Stimulated activated CD4-positive, alpha-beta T cell treated with anti-CD3 and anti-CD28 coated beads, Interleukin-4, amount 100 ng/mL, for 48 hours (primary cell): ENCODE measurements at places on chromosomes 5 and 9.

GRCh38 chr5:133698646-133699526 lies 86.5 kb upstream of the FSTL4 start:
- no peak for DNase-seq

- no peak for DNase-seq
Observed at GRCh38 chr5:14977058-14977685, 105.6 kb upstream of the ANKH start.

- no peak for DNase-seq
Observed at GRCh38 chr5:180974612-180975315, 13.9 kb upstream of the BTNL3 start.

DNA sequence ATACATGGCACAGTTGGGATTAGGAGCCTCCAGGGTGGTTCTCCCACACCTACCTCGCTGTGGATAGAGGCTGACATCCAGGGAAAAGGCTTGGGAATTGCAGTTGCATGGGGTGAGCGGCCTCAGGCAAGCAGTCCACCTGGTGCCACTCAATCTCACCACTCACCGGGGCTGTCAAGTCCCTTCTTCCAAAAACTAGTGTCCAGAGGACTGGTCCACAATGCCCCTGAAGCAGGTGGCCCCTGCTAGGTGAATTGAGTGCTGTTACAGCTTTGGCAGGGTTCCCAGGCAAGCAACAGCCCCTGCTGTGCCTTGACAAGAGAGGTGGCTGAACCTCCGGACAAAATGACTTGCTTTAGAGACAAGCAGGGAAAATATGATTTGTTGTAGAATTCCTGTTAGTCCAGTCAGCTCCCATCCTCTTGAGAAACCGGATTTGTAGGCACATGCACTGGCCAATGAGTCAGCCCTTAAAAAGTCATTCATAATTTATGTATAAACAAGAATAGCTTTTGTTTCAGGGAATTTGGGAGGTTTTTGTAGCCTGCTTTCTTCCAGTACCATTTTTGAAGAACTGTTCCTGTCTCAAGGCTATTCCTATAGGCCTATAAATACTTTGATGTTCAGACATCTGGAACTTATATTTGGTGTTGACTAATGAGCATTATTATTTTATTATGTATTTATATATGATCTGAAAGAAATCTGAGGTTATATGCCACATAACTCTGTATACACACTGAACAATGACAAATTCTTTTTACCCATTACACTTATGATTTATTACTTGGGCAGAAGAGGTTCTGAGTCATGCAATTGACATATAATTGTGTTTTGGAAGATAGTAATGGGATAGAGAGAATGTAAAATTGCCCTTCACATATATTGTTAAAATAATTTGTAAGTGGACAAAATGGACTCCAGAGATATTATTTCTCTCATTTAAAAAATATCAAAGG lies 411.1 kb downstream of the ACTL7B start:
- DNase-seq = no peak

DNA sequence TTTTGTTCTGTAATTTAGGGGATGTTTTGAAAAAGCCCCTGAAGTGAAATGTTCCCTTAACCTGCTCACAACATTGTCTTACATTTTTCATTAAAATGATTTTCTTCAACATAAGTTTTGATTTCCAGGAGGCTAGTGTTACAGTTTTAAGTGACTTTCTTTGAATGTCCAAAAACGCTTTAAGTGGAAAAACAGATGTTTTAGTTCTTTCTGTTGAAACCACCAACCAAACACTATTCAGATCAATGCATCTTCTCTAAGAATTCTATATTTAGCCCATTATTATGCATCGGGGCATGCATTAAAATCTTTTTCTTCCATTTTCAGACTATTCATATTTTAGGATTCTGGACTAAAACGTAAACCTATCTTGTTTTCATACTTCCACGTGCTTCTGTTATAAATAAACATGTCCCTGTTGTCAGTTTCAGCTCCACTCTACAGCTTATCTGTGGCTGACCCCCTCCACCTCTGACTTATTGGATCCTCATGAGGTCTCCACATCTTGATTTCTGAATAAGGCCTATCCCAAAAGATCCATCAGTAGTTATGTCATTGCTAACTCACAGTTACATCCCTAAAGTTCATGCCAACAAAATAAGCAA lies 882.3 kb upstream of the SEMA6A start:
- DNase-seq = no peak

DNA sequence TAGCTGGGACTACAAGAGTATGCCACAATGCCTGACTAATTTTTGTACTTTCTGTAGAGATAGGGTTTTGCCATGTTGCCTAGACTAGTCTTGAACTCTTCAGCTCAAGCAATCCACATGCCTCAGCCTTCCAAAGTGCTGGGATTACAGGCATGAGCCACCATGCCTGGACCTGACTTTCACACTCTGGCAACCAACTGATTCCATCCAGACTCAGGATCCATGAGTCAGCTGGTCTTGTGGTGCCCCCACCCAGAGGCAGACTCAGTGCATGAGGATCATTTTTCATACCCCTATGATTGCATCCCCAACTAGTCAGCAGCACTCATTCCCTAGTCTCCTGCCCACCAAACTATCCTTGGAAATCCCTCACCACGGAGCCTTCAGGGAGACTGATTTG lies 375.9 kb downstream of the ANXA1 start:
- DNase-seq = no peak

- no peak for DNase-seq
Observed at GRCh38 chr9:127293328-127293727, 28.8 kb downstream of the GARNL3 start.

DNA sequence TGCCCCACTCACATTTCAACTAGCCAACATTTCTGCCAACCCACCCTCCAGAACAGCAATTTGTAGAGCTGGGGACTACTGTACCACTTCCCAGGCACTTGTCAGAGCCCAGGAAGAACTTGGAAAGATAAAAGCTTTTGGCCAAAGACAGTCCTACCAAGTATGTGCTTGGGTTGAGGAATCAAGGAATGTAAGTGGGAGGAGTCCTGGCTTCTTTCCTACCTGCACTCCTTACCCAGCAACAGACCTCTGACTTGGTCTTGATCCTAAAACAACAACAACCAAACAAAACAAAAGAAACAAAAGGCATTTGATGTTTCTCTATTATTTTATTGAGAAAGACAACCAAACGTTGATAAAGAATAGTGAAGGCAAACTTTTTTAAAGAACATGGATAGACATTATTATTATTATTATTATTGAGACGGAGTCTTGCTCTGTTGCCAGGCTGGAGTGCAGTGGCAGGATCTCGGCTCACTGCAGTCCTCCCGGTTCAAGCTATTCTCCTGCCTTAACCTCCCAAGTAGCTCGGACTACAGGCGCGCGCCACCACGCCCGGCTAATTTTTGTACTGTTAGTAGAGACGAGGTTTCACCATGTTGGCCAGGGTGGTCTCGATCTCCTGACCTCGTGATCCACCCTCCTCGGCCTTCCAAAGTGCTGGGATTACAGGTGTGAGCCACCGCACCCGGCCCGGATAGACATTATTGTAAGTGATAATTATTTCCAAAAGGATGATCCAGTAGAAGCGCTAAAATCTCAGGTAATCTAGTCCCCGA lies 33.5 kb downstream of the ANXA2R start:
- no peak for DNase-seq

- DNase-seq = no peak
Observed at GRCh38 chr5:80094236-80094738, 59.1 kb downstream of the THBS4 start.

GRCh38 chr5:119743927-119744326 lies 114.6 kb downstream of the FAM170A start:
- DNase-seq = no peak

GRCh38 chr5:150862070-150862469 lies 15.7 kb downstream of the IRGM start:
- DNase-seq = no peak

- no peak for DNase-seq
Observed at GRCh38 chr5:110255194-110255593, 471.3 kb downstream of the TMEM232 start.

GRCh38 chr5:80069918-80070318 lies 34.8 kb downstream of the THBS4 start:
- DNase-seq = no peak

- no peak for DNase-seq
Observed at GRCh38 chr5:6832994-6833393, 119.8 kb downstream of the TENT4A start.

GRCh38 chr9:70829591-70830265 lies 291.7 kb downstream of the TRPM3 start:
- no peak for DNase-seq

DNA sequence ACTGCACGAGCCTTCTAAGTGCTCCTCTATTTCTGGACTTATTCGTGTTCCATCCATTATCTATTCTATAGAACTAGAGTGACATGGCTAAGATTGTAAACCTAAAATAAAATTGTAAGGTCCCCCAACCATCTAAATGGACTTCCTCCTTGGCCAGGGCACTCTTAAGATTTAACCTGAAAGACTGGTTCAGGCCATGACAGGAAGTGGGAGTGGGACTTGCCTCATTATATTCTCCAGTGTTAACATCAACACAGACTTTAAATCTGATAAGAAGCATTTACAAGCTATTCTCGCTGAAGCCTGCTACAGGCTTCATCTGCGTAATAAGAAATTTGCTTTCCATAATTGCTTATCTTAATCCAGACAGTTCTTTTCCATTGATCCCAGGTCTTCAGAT lies 117.0 kb downstream of the SSBP2 start:
- DNase-seq = no peak

DNA sequence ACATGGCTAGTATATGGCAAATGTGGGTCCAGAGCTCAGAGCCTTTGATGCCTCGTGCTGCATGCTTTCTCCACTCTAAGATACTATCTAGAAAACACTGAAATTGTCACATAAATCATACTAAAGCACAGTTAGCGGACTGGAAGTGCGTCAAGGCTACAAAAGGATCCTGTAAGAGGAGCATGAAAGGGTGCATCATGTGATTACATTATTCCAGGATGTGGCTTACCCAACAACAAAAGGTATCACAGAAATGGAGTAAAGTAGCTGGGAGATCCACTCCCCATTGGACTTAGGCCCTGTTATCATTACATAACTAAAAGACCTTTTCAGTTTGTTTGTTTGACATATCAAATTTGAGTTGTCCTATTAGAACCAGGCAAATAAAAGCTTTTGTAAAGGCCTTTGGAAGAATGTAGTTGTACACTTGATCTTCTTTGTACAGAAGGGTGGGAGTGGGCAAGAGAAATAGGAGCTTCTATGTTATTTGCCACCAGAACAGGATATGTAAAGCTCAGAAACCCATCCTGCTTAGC lies 6.9 kb downstream of the SLC31A1 start:
- no peak for DNase-seq

DNA sequence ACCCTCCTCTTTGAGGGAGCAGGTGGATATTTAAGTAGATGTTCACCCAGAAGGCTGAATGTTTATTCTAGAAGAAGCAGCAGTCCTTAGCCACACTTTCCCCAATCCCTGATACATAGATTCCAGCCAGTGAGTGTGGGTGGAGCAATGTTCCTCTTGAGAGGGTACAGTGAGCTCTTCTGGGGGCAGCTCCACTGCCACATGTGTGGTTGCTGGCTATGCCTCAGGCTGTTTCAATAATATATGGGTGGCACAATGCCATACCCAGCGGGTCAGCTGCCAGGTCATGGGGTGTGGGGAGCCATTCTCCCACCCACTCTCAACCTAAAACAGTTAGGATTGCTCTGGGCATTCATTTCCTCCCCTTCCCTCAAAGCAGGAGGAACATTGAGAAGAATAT lies 61.6 kb upstream of the DAB2 start:
- DNase-seq = no peak

DNA sequence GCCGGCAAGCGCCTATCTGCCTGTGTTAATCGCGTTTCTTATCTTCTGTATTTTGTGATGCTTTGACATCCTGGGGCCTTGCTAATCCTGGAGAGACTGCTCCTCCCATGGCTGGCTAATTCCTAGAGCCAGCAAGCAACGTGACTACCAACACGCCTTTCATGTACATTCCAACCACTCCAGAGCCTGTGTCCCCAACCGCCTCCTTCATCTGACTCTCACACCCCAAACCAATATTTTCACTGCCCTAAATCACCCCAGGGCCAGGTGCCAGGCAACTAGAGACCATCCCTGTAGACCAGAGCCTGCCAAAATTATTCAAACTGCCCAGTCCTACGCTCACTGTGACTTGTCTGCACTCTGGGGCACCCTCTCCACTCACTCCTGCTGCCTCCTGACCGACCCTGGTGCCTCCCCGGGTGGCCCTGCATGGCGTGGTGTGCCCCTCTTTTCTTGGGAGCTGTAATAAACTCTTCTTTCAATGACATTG lies 50.5 kb upstream of the COL5A1 start:
- no peak for DNase-seq

GRCh38 chr5:132759114-132760048 lies 12.2 kb downstream of the CCNI2 start:
- DNase-seq = no peak

GRCh38 chr9:89006267-89006666 lies 15.0 kb downstream of the S1PR3 start:
- DNase-seq = no peak

DNA sequence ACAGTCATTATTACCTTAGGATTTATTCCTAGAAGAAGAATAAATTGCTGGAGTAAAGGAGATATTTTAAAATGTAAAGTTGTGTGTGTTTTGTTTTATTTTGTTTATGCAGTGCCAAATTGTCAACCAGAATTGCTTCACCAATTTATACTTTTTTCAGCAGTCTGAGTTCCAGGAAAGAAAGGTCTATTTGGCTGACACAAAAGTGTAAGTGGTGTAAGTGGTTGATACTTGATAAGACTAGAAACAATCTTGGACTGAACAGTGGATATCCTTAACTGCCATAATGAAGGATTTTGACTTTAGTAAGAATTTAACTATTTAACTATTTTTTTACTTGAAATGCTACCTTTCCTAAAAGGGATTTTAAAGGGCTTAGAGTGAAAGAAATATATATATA lies 37.7 kb downstream of the TYRP1 start:
- no peak for DNase-seq

- no peak for DNase-seq
Observed at GRCh38 chr5:113256671-113257452, 177.9 kb downstream of the TSSK1B start.

DNA sequence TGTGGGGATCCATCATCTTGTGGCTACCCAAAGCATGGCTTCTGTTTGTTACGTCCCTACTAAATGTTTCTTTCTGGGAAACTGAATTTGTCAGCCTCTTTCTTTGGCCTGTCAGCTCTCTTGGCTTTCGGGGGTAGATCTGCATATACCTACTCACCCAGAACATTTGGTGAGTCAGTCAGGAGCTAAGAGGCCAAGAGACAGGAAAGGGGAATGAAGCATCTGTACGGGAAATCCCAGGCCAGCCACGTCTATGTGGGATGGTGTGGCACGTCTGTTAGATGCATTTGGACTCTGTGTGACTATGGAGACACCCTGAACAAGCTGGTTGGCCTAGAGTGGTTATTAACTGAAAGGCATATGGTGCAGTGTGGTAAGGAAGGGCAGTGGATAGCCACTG lies 58.1 kb downstream of the CDO1 start:
- no peak for DNase-seq

DNA sequence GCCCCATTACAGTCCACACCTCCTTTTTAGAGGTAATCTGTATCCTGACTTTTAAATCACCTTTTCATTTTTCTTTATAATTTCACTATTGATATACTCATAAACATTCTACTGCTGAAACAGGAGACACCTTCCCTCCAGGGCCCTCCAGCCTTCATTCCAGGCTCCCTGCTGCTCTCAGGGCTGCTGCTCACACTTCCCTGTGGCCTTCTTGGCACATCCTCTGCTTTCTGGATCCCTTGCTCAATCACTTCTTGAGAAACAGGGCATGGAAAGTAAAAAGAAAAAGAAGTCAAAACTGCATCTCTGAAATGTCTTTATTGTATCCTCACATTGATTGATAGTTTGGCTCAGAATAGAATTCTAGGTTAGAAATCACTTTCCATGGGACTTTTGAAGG lies 19.3 kb upstream of the WNT8A start:
- no peak for DNase-seq
